ENCODE measurements at places on chromosomes 5 and 9.

GRCh38 chr5:54136516-54137440 lies 173.6 kb downstream of the ARL15 start:
- no peak for DNase-seq

DNA sequence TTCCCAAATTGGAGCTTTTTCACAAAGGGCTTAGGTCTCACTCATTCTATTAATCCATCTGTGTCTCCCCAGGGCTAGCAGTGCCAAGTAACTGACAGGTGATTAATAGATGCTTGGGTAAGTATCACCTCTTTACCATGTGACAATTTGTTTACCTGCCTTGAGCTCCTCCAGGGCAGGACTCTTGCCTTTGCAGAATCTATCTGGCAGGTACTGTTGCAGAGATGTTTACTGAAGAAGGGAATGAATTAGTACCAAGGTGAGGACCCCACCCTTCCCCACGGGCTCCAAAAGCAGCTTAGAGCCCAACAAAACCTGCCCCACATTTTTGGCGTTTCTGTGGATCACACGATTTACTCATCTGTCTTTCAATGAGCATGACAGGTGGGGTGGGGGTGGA lies 698 bp upstream of the TGFBI start:
- DNase-seq, result no peak

DNA sequence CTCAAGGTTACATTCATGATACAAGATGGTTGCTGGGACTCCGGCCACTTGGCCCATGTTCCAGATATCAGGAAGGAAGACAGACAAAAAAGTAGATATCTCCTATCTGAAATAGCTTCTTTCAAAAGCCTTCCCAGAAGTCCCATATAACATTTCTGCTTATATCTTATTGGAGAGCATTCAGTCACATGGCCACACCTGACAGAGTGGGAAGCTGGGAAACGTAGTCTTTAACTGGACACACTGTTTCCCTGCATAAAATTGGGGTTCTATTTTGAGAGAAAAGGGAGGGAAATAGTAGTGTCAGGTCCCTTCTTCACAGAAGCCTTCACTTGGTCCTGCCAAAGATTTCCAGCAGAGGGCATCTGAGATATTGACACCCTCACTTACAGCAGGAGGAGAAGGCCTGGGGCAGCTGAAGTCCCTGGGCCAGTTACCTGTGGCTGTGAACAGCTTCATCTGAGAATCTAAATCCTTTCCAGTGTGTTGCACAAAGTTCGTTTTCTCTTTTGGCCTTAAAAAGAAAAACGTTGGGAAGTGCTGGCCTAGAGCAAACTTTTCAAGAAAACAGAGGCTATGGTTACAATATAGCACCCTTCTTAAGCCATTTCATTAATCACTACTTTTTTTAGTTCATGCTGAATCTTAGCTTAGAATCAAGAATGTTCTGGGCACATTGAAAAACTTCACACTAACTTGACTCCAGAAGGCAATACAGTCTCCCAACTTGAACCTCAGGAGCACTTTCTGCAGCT lies 33.5 kb downstream of the SPEF2 start:
- DNase-seq, result peak; percentile 17

DNA sequence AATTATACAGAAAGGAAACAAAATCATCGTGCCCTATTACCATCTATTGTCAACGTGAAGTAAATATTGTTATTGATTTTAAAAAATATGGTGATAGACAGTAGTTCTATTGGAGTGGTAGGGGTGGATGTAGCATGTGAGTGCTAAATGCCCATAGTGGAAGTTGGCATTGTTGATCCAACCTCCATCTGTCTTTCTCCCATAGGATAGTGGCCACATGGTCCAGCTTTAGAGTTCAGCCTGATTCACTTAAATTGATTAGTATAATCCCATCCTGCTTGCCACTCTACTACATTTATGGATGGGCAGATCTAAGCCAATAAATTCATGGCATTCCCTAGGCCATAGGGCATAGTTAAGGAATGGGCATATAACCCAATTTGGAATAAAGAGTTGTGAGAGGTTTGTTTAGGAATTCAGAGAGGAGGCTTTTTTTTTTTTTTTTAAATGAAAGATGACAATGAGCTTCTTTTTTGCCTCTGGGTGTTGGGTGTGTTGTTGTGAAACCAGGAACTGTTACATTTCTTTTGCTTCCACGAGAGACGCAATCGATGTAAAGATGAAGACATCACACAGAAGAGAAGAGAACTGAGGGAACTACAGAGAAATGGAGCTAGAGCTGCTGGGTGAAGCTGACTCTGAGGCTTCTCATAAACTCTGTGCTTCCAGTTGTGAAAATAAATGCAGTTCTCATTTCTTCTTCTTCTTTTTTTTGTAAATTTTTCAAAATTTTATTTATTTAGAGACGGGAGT lies 12.5 kb upstream of the CHD1 start:
- no peak for DNase-seq

Data from activated T-helper 1 cell treated with anti-CD3 and anti-CD28 coated beads, Interleukin-2, amount 50 U/mL, for 16 hours (primary cell).